ENCODE measurements at places on chromosomes 11 and 22.

GRCh38 chr11:83035070-83035854 is 36.4 kb downstream of the RAB30 start:
- no peak for DNase-seq

DNA sequence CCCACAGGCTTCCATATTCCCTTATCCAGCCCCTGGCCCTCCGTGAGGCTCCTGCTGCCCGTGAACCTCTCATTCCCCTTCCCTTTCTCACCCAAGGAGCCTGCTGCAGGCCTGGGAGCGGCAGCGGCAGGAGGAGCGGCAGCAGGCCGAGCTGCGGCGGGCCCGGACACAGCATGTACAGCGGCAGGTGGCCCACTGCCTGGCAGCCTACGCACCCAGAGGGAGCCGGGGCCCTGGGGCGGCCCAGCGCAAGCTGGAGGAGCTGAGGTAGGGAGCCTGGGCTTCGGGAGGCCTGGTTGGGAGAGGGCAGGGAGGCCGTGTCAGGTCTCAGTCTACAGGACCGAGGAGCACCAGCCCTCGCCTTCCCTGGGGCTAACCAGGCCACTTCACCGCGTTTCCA is 8.1 kb upstream of the SART1 start:
- no peak for DNase-seq

DNA sequence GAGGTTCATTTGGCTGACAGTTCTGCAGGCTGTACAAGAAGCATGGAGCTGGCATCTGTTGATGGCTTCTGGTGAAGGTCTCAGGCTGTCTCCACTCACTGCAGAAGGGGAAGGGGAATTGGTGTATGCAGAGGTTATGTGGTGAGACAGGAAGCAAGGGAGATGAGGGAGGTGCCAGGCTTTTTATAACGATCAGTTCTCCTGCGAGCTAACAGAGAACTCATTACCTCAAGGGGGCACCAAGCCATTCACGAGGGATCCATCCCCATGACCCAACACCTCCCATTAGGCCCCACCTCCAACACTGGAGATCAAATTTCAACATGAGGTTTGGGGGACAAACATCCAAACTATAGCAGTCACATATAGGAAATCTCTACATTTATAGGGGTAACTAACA is 38.7 kb upstream of the E2F8 start:
- no peak for DNase-seq

DNA sequence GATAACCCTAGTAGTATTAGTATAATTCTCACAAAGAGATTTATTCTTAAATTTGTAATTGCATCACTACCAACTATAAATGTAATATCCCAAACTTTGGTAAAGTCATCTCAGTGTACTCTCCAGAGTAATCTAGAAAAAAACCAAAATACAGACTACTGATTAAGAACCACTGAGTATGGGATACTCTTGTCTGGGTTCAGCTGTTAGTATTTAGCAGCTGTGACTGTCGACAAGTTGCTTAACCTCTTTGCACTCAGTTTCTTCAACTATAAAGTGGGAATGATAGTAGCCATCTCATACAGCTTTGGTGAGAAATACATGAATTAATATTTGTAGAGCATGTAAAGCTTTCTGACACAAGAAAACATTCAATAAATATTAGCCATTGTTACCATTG is 35.3 kb downstream of the C11orf65 start:
- no peak for DNase-seq

DNA sequence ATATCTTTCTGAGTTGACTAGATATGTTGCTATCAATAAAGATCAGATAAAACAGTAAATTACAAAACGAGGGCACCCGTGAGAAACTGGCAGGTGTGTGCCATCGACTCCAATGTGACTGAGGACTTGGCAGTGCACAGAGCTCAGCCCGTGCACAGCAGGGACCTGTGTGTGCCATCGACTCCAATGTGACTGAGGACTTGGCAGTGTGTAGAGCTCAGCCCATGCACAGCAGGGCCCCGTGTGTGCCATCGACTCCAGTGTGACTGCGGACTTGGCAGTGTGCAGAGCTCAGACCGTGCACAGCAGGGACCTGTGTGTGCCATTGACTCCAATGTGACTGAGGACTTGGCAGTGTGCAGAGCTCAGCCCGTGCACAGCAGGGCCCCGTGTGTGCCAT is 347.2 kb upstream of the B3GAT1 start:
- no peak for DNase-seq

DNA sequence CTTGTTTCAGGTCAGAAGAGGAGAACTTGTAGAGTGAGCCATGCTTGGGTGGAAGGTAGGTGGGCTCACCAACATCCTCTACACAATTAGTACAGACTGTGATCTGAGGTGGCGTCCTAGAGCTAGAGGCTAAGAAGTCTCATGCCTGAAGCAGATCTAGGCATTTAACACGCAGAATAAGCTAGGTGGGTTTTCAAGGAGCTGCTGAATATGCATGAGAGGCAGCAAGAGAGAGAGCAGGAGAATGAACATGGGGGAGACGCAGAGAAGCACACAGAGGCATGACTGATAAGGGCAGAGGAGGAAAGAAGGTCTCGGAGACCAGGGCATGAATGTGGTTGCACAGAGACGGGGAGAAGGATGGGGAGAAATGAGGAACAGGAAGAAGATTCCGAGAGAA is 36.8 kb upstream of the JAM3 start:
- no peak for DNase-seq

DNA sequence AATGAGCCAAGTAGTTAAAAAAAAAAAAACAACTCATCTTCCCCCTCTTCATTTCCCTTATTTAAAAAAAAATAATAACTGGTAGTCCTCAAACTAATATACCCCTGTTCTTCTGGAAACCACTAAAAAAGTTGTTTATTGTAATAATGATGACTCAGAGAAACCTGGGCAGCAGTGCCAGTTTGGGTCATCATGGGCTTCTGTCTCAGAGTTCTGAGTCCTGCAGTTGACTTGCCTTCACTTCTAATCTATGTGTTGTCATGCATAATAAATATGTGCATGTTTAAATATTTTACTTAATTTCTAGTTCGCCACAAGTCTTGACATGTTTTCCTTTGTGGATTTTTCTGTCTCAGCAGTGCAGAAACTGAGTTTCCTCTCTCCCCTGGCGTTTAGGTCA is 46.8 kb downstream of the PPP2R1B start:
- no peak for DNase-seq

DNA sequence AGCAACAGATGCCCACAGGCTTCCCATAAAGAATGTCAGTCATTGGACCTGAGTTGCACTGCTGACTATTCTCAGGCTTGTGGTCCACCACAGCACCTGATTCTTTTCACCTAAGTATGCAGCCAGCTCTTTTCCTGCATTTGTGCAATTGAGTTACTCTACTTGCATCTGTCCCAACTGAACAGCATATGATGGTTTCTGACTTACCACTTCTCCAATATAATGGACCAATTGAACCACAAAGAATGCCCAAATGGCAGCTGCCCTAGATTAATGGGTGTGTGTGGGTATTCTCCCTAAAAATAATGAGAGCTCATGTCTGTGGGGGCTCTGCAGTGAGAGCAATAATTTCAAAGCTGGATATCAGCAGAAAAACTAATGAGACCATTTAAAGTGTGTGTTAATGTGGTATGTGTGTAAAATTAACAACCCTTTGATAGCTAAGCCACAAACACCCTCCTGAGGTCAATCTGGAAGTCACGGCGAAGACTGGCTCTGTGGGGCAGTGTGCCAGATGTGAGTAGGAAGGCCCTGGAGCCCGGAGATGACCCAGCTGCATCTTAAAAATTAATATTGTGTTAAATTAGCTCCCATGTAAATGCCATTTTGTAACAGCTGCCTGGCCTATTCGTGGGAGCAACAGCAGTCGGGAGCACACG is 43.8 kb downstream of the SC5D start:
- DNase-seq = no peak

DNA sequence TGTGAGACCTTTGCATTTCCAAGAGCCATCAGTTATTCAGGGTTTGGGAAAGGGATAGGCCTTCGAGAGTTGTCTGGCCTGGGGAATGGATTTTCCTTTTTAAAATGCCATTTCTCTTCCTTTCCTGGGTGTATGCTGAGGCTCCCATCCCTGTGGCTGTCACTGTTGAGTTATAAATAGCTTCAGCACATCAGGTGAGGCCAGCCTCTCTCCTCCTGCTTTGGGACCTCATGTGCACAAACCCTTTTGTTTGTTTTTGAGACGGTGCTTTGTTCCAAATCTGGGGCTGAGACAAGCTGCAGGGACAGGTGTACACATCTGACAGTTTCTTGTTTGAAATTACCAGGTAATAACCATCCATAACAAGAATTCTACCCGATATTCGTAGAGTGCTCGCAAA is 1.3 kb downstream of the TEF start:
- DNase-seq = no peak

DNA sequence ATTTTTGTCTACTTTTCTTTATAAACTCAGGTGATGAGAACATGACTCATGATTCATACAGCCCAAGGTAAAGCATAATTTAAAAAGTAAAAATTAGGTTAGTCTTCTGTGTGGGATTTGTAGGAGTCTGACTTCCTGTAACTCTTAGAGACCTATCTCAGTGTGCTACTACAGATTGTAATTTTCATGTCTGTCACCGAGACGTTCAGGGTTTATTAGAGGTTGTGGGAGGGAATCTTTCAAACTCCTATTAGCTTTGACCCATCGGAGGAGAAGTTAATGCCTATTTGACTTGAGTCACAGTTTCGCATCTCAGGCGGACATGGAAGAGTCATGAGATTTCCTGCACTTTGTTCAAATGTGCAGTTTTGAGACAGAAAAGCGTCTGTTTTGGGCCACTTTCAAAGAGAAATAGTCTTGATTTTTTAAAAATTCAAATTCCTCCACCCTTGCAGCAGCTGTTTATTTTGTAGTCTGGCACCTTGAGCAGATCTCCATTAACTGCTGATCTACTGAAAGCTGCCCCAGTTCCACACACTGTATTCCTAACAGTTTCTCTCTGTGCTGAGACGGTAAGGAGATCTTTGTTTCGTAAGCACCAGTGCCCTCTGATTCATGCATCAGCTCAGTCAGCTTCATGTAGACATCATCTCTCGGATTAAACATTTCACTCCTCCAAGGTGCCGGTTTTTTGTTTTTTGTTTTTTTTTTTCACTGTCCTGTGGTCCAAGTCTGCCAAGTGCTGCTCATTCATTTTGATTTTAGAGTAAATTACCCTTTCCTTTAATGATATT is 24.3 kb downstream of the ALKBH3 start:
- no peak for DNase-seq

DNA sequence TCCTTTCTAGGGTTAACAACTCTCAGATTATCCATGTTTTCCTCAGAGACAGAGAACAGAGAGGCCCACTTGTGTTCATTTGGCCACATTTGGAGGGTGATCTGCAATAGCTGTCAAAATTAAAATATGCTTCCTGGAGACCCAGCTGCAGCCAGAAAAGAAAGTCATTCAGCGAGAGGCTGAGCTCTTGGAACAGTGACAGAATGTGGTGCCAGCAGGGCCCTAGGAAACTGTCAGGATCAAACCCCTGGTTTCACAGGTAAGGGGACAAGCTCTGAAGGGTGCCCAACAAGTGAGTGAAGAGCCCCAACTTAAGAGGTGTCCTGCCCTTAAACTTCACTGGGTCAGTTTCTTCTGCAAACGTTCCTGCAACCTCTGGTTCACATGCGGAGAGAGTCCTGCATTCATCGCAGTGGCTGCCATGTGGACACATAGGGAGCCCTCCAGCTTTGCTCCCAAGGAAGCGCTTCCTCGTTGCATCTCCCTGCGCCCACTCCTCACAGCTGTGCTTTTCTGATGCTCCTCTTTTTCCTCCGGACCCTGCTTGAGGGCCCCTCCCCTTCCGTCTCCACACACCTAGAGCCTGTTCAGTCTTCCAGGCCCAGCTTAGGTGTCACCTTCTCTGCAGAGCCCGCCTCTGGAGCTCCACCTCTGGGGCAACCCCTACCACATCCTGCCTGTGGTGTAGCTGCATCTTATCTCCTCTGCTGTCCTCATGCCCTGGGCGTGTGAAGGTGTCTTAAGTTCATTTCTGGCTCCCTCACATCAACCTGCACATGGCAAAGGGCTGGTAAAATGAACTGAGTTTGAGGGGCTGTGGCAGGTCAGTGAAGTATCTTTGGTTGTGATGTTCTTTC is 3.9 kb downstream of the UCP3 start:
- no peak for DNase-seq

DNA sequence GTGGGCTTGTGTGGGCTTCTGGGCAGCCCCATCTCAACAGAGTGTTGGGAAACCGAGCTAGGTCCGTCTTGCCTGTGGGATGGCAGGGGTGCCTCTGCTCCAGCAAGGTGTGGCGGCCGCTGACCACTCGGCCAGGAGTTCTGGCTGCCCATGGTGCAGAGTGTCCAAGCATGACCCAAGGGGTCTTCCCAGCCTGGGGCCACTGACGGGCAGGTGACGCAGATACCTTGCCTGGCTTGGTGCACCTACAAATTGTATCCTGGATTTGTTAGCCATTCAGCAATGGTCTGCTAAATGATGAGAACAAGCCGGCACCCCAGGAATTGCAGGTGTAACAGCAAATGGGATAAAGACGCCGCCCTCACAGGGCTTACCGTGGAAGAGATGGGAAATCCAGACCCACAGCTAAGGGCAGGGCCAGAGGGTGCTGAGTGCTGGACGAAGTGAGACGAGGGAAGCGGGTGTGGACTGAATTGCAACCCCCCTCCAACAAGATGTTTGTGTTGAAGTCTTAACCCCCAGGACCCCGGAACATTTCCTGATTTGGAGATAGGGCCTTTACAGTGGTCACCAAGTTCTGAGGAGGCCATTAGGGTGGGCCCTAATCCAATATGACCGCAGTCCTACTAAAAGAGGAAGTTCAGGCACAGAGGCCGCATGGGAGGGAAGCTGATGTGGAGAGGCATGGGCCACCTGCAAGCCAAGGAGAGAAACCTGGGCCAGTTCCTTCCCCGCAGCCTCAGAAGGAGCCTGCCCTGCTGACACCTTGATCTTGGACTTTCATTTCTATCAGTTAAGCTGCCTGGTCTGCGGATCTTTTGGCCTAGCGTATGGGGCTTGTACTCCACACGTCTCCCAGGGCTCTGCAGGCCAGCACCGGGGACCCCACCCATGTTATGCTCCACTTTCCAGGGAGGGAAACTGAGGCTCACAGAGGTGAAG is 45.2 kb upstream of the LINC01488 start:
- DNase-seq = no peak

DNA sequence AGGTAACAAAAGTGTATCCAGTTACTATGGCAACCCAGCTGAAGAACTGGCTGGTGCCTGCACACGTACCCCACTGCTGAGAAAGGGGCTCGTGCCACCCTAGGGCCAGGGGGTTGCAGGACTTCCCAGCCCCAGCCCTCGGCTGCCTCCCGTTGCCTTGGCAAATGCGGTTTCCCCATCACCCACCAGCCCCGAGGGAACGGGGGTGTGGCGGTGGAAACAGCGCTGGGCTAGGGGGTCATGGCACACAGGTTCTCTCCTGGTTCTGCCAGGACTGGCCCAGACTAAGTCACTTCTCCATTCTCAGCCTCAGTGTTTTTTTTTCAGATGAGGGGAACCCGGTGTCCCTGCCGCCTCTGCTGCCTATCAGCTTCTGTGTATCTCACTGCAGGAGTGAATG is 27.9 kb downstream of the PHF21B start:
- DNase-seq = no peak

GRCh38 chr11:70532066-70532440 is 133.7 kb downstream of the CTTN start:
- DNase-seq = no peak

- DNase-seq = no peak
Observed at GRCh38 chr11:8822469-8822868, 88.5 kb upstream of the AKIP1 start.

Data from DMS79 treated with DMSO at 0.1 percent for 48 hours (cell line).